ENCODE measurements at places on chromosomes 4 and X.

GRCh38 chr4:10577018-10577417 lies 107.5 kb downstream of the CLNK start:
- peak; percentile 11 for DNase-seq

GRCh38 chr4:121358473-121358872 lies 22.3 kb downstream of the QRFPR start:
- DNase-seq = no peak

- DNase-seq = no peak
These were observed 17.0 kb downstream of the GPAT3 start for GRCh38 chr4:83552924-83553323.

- peak; percentile 65 for DNase-seq
These were observed 52.5 kb upstream of the ANTXR2 start for GRCh38 chr4:80125252-80126177.

DNA sequence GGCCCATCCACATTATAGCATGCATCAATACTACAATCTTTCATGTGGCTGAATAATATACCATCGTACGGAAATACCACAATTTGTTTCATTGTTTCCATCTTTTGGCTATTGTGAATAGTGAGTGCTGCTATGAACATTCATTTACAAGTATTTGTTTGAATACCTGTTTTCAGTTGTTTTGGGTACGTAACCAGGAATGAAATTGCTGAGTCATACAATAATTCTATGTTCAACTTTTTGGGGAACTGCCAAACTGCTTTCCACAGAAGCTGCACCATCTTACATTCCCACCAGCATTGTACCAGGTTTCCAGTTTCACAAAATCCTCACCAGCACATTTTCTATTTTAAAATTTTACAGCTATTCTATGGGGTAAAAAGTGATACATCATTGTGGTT lies 28.5 kb upstream of the MANBA start:
- DNase-seq = no peak

- DNase-seq = peak; percentile 30
These were observed 149.4 kb upstream of the KLF3 start for GRCh38 chr4:38514465-38515146.

GRCh38 chrX:46918434-46918833 lies 6.2 kb downstream of the JADE3 start:
- DNase-seq = no peak

GRCh38 chr4:87844452-87844851 lies 11.7 kb downstream of the MEPE start:
- DNase-seq = no peak

DNA sequence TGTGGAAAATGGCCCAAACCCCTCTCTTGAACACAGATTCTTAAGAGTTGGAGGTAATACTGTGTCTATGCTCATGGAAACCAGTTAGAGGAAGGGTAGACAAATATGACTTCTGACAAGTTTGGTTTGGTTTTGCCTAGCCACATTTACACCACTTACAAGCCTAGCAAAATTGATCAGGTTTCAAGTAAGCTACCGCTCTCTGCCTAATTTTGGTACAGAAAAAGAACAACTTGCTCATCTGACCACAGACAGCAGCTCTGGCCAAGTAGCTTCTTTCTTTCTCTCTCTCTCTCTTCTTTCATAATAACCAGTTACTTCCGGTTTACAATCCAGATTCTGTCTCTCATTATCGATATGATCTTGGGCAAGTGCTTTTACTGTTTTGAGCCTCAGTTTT lies 260.0 kb downstream of the GLUD2 start:
- DNase-seq = no peak

GRCh38 chr4:80831383-80832361 lies 198.8 kb upstream of the BMP3 start:
- DNase-seq = no peak

DNA sequence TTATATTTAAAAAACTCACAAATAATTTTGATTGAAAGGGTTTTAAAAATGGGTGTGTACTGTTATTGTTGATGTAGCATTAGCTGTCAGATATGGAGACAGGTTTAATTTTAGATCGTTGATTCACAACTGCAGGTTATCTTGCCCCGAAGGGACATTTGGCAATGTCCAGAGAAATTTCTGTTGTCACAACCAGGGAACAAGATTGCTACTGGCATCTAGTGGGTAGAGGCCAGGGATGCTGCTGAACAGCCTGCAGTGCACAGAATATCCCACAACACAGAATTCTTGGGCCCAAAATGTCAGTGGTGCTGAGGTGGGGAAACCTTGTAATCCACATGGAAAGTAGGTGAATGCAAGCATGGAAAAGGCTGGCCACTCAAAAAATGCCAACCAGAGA lies 114.9 kb downstream of the MAGEB17 start:
- no peak for DNase-seq

DNA sequence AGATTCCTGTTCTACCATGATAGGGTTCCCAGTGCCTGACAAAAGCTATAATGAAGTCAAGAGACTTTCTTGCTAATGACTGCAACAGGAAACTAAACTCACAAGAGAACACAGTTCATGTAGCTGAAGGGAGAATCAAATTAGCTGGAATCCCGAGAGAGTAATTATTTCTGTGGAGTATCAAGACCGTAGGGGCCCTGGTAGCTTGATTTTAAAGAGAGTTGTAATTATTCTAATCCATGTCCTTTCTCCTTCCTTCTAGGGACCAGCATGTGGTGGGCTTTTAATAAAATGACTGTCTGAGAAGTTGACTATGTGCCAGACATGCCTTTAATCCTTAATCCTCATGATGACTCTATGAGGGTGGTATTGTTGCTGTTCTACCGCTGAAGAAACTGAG lies 1.7 kb upstream of the TRPC5OS start:
- DNase-seq = no peak

- DNase-seq = peak; percentile 75
These were observed 17.2 kb downstream of the RHOH start for GRCh38 chr4:40214038-40214437.

DNA sequence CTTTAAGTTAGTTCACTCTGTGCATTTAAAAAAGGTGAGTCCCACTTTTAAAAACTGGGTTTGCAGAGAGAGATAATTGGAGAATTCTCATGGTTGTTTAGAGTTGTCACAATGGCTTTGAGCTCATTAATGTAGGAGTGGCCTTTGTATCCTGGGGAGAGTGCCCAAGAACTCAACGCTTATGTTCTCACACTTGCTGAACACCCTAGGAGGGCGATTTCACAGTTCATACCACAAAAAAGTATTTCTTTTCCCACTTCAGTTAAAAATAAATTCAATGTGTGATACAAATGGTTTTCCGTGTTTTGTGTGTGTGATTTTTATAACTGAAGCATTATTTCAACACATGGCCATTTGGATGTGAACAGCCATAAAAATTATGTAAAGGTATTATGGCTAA lies 8.4 kb downstream of the EMCN start:
- no peak for DNase-seq

DNA sequence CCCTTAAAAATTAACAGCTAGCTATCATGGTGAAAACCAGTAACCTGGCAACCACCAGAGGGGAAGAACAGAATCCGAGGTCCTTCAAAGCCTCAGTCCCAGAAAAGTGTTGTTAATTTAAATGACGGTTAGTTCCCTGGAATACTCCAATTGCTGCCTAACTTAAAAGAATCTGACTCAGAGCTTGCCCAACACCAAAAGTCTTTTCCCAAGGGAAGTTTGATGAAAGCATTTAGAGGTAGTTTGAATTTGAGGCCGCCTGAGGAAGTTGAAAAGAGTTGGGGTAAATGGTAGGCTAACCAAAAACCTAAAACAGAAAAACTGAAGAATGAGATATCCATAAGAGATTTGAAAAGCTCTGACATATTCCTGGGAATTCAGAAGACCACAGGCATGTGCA lies 46.6 kb downstream of the IL13RA2 start:
- no peak for DNase-seq

DNA sequence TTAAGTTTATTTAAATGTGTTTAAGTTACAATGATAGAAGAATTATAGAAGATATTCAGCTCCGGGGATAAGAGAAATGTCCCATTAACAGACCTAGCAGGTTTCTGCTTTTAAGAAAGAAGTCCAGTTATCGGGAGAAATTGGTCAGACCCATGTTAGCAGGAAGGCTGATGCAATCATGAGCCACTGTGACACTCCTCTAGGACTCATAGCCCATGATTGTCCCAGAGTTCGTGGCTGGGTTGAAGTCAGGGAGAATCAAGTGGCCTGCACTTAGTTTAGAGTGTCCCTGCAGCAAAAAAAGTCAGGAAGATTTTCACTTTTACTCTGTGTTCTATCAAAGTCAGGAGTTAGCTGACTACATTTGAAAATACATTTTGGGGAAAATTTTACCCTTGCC lies 72.0 kb downstream of the TMEM144 start:
- DNase-seq = no peak

DNA sequence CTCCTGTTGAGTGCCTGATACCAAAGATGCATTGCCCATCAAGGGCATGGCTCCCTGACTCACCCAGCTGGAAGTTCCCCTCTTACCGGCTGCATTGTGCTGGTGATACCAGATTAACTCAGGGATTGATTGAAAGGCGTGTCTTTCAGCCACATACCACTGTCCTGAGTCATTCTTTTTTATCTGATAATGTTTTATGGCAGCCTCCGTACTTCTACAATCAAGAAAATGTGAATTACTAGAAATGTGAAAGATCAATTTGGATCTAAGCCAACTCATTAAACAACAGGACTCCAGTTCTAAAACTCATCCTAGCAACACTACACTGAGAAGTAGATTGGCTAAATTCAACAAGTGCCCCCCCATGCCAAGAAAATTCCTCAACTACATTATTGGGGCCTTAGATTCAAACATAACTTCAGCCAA lies 40.0 kb downstream of the TXK start:
- no peak for DNase-seq

GRCh38 chr4:39950861-39951481 lies 26.7 kb downstream of the PDS5A start:
- DNase-seq = no peak

GRCh38 chr4:121658125-121658524 lies 38.7 kb downstream of the ANXA5 start:
- DNase-seq = no peak
